Esophagus squamous epithelium (tissue), 5 donors: ENCODE measurements at places on chromosomes 4 and X.

GRCh38 chr4:78031417-78031950, 25.6 kb upstream of the FRAS1 start:
- no peak for DNase-seq

GRCh38 chr4:47705326-47705981, 132.4 kb downstream of the CORIN start:
- DNase-seq, result no peak

- no peak for DNase-seq
Observed at GRCh38 chrX:30220661-30221060, 5.3 kb downstream of the MAGEB2 start.

DNA sequence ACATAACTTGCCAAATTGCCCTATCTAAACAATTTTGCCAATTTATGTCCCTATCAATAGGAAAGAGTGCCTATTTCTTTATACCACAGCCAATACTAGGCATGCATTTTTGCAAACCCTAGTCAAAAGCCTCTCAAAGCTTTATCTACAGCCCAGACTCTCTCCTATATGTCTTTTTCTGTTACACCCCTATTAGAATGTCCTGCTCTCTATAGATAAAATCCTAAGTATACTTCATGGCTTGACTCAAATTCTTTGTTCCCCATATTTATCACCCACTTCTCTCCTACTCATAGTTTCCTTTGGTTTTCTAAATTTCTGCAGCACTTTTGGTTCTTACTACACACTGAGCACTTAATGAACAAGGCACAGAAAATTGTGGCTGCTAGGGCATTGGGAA, 38.0 kb downstream of the NUP62CL start:
- no peak for DNase-seq

GRCh38 chr4:91025241-91026148, 898.3 kb downstream of the CCSER1 start:
- no peak for DNase-seq
